ENCODE measurements at places on chromosomes 6 and 20. TPM values are rescaled to one million over a fixed set of nuclear protein-coding genes. Genes with fewer than 3 reads are reported as not detected.

DNA sequence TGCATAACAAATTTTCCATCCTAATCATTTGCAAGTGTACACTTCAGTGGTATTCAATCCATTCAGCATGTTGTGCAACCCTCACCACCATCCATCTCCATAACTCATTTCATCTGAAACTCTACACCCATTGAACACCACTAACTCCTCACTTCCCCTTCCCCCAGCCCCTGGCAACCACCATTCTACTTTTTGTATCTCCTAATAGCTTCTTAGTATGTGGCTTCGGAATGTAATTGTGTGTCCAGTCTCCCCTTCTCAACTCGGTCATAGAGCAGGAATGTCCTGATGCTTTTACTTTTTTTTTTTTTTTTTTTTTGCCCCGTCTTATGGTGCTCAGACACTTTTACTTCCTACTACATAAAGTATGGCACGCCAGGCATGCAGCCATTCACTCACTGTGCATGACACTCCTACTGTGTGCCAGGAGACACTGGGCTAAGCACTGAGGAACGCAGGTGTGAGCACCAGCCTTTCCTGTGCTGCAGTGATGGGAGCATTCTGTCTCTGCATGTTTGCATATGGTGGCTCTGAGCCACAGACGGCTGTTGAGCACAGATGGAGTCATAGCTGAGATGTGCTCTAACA is 15.3 kb downstream of the HCK start:
- DNase-seq, result peak; percentile 84

DNA sequence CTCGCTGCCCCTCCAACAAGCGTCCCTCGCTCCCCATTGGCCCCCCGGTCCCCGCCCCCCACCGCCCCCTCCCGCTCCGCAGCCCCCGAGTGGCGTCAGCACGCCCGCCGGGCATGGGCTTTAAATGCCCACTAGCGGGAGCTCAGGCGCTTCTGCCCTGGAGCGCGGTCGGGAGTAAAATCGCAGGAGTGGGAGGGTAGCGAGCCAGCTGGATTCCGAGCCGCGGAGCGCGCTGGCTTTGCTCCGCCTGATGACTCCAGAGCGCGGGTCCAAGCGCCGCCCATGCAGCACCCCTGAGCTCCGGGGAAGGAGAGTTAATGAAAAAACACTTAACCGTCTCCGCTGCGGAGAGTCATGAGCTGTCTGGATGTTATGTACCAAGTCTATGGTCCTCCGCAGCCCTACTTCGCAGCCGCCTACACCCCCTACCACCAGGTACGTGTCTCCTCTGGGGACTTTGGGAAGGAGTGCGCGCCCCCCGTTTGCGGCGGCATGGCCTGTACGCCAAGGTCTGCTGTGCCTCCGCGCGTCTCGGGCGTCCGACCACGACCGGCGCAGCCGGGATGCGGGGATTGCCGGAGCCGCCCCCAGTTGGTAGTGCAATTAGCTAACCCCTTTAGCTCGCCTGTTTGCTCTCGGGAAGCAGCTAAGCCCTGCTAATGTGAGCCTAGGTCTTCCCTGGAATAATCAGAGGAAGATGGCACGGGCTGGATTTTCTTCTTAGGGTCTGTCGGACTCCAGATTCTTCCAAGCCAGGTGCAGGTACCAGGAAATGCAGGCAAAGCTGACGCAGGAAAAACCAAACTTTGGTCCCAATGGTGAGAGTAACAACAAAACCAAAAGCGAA is at the start of gene VGLL2:
VGLL2 (plus strand) TSS at position 149 of the 847 bp plus-strand sequence; CDS start at position 355, 206 bp downstream.
- peak; percentile 78 for DNase-seq

PSORS1C2 gene
- total RNA-seq, result not detected

- DNase-seq, result no peak
These were observed 27.9 kb downstream of the STK38 start for GRCh38 chr6:36519352-36519751.

GRCh38 chr20:57061051-57061900 is 205.2 kb downstream of the BMP7 start:
- peak; percentile 68 for DNase-seq

FAM184A gene
- not detected for total RNA-seq

DNA sequence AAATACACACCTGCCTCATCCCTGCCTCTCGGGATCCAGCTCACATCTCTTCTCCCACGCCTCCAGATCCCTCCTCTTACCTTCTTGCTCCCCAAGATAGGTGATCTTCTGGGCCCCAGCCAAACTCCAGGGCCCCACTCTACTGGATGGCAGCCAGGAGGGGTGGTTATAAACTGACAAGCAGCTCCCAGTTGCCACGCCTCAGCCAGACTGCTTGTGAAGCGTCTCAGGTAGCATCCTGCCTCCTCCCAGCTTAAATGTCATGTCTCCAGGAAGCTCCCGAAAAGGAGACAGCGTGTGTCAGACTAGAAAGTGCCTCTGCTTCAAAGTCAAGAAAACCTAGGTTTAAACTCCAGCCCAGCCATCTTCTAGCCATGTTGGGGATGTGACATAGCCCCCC is 114.1 kb downstream of the LRFN2 start:
- DNase-seq, result no peak

BACH2 gene
- total RNA-seq, result 1.3 TPM

GSTA3 gene
- total RNA-seq, result not detected

DNA sequence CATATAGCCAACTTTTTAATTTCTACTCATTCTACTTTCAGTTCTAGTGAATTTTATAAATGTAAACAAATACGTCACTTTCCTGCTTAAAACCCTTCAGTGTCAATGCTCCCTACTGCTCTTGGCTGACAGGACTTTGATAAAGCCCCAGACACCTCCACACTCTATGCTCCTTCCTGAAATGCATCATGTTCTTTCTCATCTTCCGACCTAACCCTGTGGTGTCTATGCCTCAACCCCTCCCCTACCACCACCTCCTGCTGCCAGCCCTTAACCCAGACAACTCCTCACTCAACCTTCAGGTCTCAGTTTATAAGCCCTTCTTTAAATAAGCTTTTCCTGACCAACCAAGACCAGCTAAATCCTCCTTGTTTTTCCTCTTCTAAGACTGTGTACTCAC is 19.1 kb downstream of the TLDC2 start:
- DNase-seq, result no peak

DNA sequence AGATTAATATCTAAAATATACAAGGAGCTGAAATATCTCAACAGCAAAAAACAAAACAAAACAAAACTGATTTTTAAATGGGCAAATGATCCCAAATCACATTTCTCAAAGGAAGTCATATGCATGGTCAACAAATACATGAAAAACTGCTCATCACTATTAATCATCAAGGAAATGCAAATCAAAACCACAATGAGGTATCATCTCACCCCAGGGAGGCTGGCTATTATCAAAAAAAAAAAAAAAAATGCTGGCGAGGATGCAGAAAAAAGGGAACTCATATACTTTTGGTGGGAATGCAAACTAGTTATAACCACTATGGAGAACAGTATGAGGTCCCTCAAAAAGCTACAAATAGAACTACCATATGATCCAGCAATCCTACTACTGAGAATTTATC is 34.6 kb downstream of the REPS1 start:
- no peak for DNase-seq

DNA sequence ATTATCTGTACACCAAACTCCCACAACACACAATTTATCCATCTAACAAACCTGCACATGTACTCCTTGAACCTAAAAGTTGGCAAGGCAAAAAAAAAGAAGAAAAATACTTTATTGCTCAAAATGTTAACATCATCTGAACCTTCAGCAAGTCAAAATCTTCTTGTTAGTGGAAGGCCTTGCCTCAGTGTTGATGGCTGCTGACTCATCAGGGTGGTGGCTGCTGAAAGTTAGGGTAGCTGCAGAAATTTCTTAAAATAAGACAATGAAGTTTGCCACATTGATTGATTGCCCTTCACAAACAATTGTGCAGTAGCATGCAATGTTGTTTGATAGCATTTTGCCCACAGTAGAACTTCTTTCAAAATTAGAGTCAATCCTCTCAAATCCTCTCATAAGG is 2.7 kb upstream of the WFDC11 start:
- DNase-seq, result no peak

DNA sequence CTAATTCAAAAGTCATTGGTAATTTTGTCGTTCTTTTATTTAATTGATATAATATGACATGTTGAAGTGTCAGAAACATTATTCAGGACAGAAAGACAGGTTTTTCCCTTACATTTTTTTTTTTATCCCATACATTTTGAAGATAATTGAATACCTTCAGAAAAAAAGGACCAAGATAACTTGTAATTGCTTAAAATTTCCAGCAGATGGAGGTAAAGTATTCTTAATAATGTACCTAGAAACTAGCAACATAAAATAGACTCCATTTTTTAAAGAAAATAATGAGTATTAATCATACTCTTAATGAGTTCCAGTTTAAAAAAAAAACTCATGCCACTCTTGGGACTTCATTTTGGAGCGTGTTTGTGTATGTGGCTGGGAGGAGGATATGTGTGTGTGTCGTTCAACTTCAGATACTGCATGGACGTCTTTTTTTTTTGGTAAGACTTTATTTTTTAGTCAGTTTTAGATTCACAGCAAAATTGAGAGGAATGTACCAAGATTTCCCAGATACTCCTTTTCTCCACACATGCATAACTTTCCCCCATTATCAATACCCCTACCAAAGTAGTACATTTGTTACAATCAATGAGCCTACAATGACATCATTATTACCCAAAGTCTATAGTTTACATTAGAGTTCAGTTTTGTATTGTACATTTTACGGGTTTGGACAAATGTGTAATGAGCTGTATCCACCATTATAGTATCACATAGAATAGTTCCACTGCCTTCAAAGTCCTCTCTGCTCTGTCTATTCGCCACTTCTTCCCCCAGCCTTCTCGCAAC is 79.4 kb downstream of the ROS1 start:
- peak; percentile 38 for DNase-seq

DNA sequence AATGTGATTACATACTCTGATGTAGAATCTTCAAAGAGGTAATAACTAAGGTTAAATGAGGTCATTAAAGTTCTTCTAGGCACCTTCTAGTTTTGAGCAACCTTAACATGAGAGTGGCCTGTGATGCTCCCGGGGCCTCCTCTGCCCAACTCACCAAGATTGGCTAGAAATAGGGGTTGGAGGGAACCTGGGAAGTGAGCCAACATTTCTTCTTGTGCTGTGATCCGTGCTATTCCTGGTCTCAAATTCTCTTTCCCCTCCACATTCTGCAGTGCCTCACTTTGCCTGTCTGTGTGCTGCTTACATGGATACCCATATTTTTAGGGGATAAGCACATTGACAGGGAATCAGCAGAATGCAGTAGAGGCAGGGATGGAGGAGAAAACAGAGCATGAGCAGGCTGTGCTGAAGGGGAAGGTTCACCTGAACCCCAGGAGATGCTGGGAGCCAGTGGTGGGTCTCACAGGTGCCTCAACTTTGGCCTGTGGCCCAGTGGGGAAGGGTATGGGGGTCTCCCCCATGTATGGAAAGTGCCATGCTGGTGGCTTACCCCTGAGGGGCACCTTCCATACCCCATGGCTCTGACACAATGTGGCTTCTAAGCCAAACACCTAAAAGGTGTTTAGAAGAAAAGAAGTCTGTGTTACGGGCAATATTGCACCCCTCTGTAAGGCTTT is 164.7 kb upstream of the CHD6 start:
- DNase-seq, result no peak

DNA sequence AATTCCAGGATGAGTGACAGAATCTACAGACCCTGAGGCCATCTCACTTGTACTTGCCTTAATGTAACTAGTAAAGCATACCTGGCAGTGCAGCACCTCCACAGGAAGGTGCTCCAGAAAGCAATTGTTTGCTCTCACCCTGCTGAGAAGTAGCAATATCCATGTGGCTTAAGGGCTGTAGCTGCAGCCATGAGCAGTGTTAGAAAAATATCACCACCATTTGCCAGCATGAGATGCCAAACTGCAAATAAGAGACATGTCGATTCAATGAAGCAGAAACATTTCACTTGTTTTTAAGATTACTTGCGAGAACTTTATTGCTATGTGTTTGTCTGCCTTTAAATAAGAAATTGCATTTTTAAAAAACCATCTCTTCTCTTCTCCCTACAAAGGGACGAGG is 151.5 kb downstream of the PRL start:
- DNase-seq, result no peak

GRCh38 chr6:106617857-106618256 is 11.4 kb downstream of the RTN4IP1 start:
- no peak for DNase-seq

GRCh38 chr6:46421939-46422338 is 69.3 kb downstream of the RCAN2 start:
- DNase-seq, result no peak

ZNF165 gene
- total RNA-seq, result 0.08 TPM

BEND3 gene
- 4.5 TPM for total RNA-seq

- DNase-seq, result no peak
These were observed 73.9 kb upstream of the SLC22A16 start for GRCh38 chr6:110550353-110550752.

DNA sequence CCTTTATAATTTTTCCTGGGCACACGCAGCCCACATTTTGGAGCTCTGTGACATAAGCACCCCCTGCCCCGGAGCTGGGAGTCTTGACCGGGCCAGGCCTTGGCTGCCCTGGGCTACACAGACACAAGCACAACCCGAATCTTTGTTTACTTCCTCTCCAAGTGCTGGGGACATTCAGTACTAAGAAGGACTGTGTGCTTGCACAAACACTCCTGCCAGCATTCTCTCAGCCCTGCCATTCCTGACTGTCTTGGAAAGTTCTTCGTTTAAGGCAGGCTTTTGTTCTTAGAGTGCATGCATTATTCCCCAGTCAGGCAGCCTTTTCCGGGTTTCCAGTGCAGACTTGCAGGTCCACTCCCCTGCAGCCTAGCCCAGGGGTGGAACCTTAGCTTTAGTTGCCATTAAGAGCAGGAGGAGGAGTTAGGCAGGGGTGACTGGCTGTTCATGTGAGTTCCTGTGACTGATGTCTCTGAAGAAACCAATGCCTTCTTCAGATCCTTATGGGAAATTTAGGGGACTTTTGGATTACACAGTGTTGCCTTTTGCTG is 28.6 kb downstream of the FOXO3 start:
- peak; percentile 33 for DNase-seq

SSTR4 gene
- total RNA-seq, result not detected

DNA sequence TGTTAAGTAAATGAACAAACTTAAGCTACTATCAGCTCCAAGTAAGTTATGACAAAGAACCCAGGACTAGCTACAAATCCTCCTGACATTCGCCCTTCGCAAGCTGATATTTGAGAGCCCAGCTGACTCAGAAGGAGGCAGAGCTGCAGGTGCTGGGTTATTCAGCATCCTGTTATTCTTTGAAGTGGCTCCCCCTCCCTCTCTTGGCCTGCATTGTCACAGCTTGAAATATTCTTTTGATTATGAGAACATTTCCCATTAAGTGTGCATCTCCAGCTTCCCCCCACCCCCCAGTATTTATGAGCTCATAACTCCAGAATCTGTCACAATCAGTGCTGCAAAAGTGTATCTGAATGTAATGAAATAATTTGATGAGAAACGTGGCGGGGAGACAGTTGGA is 78.8 kb upstream of the RALY start:
- DNase-seq, result no peak

DNA sequence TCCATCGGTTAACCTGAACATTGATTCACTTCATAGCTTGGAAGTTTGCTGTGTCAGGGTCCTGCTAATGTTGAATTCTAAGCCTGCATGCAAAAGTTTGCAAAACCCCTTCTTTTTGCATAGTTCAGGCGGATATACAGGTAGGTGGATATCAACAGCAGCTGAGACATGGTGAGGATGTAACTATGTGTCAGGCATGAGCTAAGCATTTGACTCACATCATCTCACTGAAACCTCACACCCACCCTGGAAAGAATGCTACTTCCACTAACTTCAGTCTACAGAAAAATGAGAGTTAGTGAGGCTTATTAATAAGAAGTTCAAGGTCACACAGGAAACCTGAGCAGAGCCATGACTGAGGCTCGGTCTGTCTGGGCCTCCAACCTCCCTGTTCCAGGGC is 276.9 kb downstream of the BMP7 start:
- DNase-seq, result no peak

C20orf204 gene
- total RNA-seq, result 0.24 TPM

GRCh38 chr20:2775139-2775538 is 25.3 kb downstream of the CPXM1 start:
- DNase-seq, result no peak

TP53TG5 gene
- total RNA-seq, result not detected
